ENCODE measurements at places on chromosomes 1 and 21. TPM values are rescaled to one million over a fixed set of nuclear protein-coding genes. Genes with fewer than 3 reads are reported as not detected.

- no peak overlapping the region for H3K4me3 ChIP-seq
- DNase-seq: no peak
- no peaks in the 10 kb centered on the region for H3K36me3 ChIP-seq
- no peak overlapping the region for H3K27ac ChIP-seq
These were observed 485.4 kb upstream of the USP24 start for GRCh38 chr1:55700359-55701130.

- no peaks in the 10 kb centered on the region for H3K36me3 ChIP-seq
- DNase-seq: no peak
- no peaks in the 10 kb centered on the region for H3K27me3 ChIP-seq
- no peak overlapping the region for H3K27ac ChIP-seq
These were observed 31.7 kb downstream of the ABL2 start for GRCh38 chr1:179197690-179198297.

- peak overlapping the region; percentile 71 for H3K4me3 ChIP-seq
- H3K27ac ChIP-seq: no peak overlapping the region
These were observed 371 bp downstream of the ZMPSTE24 start for GRCh38 chr1:40258445-40258769.

DNA sequence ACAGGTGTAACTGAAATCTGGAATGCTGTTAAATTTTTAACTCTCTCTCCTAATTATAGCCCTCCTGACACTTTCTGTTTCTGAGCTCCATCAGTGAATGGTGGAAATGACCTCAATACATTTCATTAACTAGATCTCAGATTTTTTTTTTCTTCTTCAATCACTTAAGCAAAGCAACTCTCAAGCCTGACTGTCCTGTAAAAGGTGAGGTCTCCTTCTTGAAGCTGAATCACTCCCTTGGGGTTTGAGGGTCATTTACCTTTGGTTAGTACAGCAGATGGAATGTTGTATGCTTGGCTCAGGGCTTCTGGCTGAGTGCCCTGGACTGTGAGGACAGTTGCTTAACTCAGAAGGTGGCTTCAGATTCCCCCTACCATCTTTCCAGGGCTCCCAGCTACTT, 518.7 kb downstream of the PTPRC start:
- H3K4me3 ChIP-seq: no peak overlapping the region
- H3K36me3 ChIP-seq: no peaks in the 10 kb centered on the region
- no peaks in the 10 kb centered on the region for H3K27me3 ChIP-seq
- H3K4me1 ChIP-seq: no peaks in the 10 kb centered on the region
- no peak overlapping the region for H3K27ac ChIP-seq

HRNR gene
- not detected for total RNA-seq

NBPF19 gene
- total RNA-seq: 17.3 TPM
